ENCODE measurements at places on chromosomes 7 and 10.

- DNase-seq, result no peak
These were observed 468.6 kb downstream of the XPNPEP1 start for GRCh38 chr10:109454691-109455090.

DNA sequence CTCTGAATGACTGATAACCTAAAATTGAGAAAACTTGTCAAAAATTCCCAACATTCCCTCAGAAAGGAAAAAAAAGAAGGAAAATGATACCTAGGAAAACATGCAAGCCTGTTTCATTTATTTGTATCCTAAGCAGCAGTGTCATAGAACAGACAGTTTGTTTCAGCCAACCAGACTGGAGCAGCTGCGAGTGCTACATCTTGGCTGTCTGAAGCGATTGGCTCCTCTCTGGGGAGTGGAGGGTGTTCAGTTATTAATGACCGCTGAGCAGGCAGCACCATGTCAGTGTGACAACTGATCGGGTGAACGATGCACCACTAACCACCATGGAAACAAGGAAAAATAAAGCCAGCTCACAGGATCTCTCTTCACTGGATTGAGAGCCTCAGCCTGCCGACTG, at the start of gene LRRN3:
Gene LRRN3, plus strand, starts transcription at position 282 of the 400 bp plus-strand sequence. CDS start 31,646 bp downstream, outside the sequence.
- no peak for DNase-seq

DNA sequence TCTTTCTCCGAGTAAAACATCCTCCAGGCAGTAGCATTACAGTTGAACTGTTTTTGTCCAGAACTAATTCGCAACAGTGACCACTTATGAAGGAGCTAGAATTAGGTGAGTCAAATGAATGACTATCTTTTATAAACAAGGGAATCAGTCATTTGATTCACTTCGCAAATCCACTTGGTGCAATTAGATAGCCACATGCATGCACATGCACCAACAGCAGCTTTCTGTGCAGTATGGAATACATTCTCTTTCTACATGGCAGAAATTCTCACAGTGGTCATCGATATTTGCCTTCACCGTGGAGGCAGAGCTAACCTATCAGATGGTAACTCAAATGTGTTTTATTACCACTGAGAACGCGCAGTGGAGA, 118.8 kb downstream of the CDK6 start:
- no peak for DNase-seq

DNA sequence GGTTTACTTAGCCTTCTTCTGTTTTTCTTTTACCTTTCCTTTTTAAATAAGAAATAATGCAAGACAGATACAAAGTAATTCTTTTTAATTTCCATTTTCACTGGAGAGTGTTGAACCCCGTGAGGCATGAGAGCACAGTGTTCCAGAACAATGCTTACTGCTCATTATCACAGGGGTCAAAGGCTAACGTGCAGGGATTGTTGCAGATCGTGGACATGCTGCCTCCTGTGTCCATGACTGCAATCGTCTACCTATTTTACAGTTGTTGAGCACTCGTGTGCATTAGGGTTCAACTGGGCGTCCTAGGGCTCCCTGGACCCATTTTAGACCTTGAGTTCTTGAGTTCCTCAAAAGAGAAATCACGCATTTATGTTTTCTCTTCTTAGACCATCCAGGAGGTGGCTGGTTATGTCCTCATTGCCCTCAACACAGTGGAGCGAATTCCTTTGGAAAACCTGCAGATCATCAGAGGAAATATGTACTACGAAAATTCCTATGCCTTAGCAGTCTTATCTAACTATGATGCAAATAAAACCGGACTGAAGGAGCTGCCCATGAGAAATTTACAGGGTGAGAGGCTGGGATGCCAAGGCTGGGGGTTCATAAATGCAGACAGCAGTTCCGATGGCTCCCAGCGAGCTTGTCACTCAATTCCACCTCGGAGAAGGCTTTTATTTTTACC, 124.2 kb downstream of the EGFR start:
- DNase-seq, result no peak

GRCh38 chr10:17649836-17650235, 5.9 kb downstream of the STAM start:
- DNase-seq, result no peak

DNA sequence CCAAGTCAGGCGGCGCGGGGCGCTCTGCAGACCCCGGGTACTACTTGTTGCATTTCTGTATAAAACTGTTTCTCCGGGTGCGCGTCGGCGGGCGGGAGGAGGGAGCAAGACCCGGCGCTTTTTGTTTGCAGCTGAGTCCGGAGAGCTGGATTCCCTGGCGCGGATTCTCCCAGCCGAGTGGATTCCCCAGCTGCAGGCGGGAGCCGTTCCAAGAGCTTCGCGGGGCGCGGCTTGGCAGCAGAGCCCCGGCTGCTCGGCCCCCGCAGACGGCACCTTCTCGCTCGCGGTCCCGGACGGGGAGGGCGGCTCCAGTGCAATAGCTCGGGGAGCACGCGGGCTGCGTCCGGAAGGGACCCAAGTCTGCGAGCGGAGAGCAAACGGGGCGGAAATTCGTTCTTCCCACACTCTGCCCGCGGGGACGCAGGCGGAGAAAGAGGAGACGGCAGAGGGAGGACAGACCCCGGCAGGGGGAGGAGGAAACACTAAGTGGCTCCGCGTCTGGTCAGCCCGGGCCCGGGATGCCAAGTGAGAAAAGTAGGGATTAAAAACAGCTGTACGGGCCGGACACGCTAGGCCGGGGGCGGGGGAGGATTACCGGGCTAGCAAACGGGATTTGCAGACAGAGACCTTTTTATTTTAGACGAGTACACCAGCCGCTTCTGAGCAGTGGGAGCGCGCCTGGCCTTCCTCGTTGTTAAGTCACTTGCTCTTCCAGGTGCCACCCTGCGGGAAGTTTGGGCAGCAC, at the start of gene TRIL:
Gene TRIL, minus strand, starts transcription at position 96 of the 745 bp plus-strand sequence. CDS start 284 bp downstream, outside the sequence.
- DNase-seq, result peak; percentile 62

DNA sequence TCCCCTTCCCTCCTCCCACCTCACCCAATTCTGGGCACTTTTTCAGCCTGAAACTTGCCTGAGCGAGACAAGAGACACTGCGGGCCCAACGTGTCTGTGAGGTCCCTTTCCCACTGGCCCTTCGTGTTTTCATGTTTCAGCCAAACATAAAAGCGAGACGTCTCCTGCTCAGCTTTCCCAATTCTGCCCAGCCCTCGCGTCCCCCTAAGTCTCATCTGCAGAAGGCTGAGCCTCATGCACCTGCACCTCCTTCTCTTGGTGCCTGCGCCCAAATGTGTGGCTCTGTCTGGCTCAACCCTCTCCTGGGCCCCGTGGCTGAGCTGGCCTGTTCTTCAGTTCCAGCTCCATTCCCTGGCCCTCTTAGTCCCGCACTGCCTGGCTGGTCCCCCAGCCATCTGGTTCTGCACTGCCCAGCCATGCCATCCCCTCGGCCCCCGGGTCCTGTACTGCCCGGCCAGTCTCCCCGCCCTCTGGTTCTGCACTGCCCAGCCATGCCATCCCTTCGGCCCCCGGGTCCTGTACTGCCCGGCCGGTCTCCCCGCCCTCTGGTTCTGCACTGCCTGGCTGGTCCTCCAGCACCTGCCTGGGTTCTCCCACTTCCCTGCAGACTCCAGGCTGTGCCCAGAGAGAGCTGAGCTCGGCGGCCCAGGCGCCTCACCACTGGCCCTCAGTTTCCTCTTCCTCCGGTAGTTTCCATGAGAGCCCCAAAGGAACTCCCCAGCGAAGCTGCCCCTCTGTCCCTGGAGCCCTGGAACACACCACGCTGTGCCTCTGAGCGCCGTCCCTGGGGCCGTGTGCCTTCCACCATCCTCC, 224.1 kb downstream of the DNAJB6 start:
- no peak for DNase-seq

- no peak for DNase-seq
These were observed 21.0 kb downstream of the GNA12 start for GRCh38 chr7:2823130-2823529.

GRCh38 chr10:4382811-4383210, 443.2 kb upstream of the AKR1E2 start:
- no peak for DNase-seq

DNA sequence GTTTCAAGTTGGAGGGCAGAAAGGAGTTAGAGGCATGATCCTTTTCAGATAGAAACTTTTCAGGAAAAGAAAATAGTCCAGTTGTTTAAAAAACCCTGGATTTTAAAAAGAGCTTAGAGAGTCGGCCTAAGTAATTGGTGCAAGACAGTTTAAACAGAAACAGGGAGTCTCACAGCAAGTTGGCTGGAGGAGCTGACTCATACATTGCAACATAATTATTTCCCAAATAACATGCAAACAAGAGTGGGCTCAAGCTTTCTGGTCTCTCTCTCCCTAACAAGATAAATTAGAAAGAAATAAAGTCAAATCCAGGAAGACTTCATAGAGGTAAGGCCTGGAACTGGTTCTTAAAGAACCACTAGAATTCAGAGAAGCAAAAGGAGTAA, 100.3 kb upstream of the AGBL3 start:
- no peak for DNase-seq

- DNase-seq, result no peak
These were observed 90.1 kb downstream of the MKI67 start for GRCh38 chr10:128036011-128036615.

GRCh38 chr7:109844362-109844761, 1246.6 kb upstream of the LRRN3 start:
- DNase-seq, result no peak

- no peak for DNase-seq
These were observed 88.0 kb downstream of the PLXDC2 start for GRCh38 chr10:19904202-19904661.

GRCh38 chr10:80465451-80465835, 11.3 kb downstream of the TSPAN14 start:
- DNase-seq, result no peak

DNA sequence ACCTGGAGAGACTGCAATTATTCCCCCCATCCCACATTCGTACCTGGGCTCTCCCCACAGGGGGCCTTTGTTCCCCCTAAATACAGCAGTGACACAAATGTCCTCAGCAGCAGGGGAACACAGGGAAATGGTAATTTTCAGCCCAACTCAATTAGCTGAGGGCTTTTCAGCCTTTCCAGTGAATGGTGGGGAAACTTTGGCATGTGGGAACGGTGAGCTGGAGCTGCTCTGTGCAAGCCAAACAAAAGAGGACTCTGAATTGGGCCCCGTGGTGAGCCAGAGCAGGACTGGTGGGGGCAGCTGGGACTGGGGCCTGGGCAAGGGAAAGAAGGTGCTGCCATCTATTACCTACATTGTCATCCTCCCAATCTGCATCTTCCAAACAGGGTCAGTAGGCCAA, 51.0 kb downstream of the FBXW4 start:
- no peak for DNase-seq

GRCh38 chr10:126617733-126618132, 52.8 kb downstream of the C10orf90 start:
- DNase-seq, result no peak

DNA sequence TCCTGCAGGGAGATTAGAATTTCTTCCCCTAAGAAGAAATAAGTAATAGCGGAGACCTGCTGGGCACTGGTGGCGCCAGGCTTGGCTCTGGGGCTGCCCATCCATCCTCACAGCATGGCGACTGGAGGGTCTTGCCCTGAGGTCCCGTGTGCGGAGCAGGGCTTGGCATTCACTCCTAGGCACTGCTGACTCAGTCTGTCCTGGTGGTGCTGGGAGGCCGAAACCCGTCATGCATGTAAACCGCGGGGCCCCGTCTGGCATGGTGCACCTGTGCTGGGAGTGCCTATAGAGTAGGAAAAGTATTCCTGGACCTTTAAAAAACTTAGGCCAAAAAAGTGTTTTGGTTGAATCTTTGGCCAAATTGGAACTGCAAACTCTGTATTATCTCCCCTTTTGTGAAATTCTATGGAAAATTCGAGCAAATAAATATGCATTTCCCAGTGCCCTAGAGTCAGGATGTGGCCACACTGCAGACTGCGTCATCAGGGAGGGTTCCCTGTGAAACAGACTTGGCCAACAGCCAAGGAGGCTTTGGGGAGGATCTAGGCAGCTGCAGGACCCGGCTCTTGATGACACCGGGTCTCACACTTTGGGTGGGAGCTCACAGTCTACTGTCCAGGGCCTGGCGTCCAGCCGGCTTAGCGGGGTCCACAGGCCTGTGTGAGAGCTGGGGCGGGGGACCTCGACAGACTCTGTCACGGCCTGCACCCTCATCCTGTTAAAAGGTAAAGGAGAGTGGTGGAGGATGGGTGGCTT, 122.3 kb downstream of the VIPR2 start:
- no peak for DNase-seq

DNA sequence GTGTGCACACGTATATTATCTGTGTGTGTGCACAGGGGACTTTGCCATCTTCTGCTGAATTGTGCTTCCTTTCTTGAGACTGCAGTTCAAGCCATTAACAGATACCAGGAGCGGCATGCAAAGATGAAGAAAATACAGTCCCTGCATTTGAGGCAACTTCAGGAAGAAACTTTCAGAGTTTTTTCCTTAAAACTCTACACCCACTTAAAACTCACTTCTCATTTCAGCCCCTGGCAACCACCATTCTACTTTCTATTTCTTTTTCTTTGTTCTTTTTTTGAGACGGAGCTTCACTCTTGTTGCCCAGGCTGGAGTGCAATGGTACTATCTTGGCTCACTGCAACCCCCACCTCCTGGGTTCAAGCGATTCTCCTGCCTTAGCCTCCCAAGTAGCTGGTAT, 448.9 kb upstream of the ZMIZ1 start:
- DNase-seq, result no peak

DNA sequence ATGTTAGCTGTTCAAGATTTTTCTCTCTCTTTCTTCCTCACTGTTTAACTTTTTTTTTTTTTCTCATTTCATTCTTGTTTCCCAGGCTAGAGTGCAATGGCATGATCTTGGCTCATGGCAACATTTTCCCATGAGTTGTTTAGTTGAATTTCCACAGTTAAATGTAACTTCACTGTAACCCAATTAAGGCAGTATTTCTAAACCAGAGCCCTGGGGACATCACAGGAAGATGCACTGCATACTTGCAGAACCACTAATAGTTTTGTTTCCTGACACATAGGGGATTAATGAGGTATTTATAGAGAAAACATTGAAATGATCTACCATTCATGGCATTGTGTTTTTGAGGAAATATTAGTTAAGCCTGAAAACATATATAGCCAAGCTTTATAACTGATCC, 795.6 kb upstream of the GHITM start:
- no peak for DNase-seq

DNA sequence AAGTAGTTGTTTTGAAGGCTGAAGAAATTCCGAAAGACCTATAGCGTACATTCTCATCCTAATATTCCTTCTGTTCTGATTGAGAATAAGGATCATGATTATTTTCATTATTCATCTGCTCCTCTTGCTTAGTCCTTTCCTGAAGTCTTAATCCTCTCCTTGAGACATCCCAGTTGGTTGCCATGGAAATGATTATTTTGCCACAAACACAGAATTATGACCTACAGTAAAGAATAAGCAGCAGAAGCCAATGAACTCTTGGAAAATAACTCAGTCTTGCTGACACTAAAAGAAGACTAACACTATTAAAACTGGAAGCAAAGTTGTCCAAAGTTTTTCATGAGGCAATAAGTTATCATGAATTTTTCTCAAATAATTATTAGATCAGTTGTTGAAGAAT, 47.8 kb upstream of the JAZF1 start:
- no peak for DNase-seq

- no peak for DNase-seq
These were observed 12.1 kb downstream of the AVL9 start for GRCh38 chr7:32507414-32507813.

GRCh38 chr7:40965016-40965415, 737.9 kb downstream of the INHBA start:
- no peak for DNase-seq

- DNase-seq, result no peak
These were observed 84.8 kb upstream of the C7orf33 start for GRCh38 chr7:148505645-148506375.

GRCh38 chr10:126090443-126090842, 194.1 kb downstream of the FANK1 start:
- no peak for DNase-seq

Measured in Peyer's patch (tissue), 4 donors.